ENCODE measurements at places on chromosomes 7 and 10. TPM values are rescaled to one million over a fixed set of nuclear protein-coding genes. Genes with fewer than 3 reads are reported as not detected.
A peak's percentile ranks its signal among the peaks of the same experiment; 100 is the strongest.

DNA sequence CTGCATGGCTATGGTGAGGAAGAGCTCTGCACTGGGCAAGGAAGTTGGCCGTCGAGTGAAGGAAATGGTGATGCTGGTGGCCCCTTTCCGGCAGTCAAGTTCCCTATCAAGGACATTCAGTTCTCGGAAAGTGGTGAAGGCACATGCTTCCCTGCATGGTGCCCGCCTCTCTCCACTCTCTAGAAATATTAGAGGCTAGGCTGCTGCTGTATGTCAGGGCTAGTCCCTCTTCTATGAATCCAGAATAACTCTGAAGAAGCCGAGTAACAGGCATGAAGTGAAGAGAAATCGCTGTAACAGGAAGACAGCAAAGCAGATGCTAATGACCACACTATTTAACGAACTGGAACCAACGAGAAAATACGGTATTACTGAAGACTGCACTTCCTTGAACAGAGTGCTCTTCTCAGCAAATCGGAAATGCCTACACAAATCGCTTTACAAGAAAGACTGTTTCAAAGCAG, 5.4 kb downstream of the IDI1 start:
- no peak for DNase-seq

GRCh38 chr10:21985541-21985940, 18.0 kb downstream of the DNAJC1 start:
- peak; percentile 32 for DNase-seq

DNA sequence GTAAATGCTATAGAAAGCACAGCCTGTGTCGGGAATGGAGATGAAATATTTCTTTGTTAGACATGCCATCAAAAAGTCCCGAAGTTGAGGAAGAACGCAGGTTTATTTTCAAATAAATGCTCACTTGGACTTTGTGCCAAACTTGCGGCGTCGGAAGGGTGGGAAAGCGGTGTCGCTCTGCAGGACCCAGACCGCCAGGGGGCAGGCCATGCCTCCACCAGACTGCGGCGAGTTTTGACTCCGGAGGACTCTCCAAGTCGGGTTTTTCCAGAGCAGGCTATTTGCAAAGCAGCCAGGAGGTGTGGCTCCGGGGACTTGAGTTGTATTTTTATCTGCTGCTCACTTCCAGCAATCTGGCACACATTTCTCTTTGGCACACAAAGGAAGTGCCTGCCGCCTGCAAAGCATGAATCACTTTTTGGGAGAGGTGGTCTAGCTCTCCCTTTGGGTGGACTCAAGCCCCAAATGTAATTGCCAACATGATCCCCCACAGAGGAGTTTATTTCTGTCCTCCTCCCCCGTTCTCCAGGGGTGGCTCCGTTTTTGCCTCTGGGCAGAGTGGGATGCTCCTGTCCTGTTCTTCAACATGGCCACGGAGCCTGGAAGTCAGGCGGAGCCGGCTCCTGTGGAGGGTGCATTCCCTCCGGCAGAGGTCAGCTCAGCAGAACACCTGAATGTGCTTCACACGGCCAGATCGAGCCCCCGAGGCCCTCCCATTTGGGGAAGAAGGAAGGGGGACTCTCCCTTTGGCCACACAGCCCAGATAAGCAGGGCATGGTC, 82.3 kb upstream of the GPR26 start:
- peak; percentile 21 for DNase-seq

- peak; percentile 22 for DNase-seq
Observed at GRCh38 chr7:110762546-110763225, 328.2 kb upstream of the LRRN3 start.

- DNase-seq: no peak
Observed at GRCh38 chr7:109996927-109997326, 1094.0 kb upstream of the LRRN3 start.

DNA sequence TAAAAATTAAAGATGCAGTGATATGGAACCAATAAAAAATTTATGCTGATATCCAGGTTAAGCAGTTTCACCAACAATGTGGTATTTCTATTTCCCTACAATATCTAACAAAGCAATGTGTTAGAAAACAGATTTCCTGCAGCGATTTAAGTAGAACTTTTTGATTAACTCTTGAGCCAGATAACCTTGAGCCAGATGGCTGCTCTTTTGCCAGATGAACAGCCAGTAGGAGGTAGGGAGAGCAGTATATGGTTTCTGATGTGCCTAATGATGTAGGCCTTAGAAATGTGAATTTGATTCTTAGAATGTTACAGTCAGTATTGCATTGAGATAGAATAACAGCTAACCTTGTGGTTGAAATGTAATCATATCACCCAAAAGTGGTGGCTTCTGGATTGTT, 31.1 kb downstream of the STAMBPL1 start:
- DNase-seq: no peak

DNA sequence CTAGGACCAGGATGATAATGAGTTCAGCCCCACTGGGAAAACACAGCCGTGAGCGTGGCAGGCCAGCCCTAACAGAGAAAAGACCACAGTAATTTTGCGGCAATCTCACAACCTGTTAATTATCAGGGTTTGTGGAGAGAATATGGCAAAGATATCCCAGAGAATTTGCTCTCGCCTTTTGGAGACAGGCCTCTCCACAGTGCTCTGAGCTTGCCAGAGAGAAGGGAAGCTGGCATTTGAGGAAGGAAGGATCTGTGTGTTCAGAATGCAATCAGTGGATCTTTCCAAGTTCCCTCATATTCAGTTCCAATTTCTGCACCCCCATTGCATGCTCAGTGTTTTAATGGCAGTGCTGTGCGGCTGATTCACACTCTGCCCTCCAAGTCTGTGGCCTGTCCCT, 60.2 kb downstream of the PLPP4 start:
- DNase-seq: no peak

DNA sequence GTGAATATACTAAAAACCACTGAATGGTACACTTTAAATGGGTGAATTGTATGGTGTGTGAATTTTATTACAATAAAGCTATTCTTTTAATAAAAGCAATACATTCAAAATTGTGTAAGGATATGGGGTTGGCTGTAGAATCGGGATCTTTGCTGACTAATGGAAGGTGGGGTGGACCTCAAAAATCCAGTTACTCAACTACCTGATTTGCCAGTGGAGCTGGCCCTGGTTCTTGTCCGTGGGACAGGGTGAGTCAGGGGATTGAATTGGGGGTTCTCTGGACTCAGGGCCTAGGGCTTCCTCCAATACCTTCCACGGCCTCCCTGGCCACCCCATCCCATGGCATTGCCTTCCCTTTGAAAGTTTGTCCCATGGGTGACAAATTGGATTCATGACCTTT, 13.5 kb upstream of the RABGEF1 start:
- DNase-seq: no peak

DNA sequence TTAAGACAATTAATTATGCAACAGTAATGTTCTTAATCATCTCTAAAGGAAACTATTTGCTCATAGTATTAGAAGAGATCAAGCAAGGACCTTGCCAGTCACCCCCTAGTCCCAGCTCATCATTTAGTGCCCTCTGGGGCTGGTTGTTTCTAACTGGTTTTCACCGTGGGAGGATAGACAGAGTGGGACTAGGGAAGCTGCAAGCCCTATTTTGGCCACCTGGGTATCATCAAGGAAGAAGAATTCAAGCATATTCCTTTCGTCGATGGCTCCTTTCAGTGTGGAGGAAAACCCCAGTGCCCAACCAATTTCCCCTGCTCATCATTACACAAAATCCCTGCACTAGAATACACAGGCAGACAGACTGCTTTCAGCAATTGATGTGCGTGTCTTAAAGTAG, 30.6 kb upstream of the FGFR2 start:
- no peak for DNase-seq

DNA sequence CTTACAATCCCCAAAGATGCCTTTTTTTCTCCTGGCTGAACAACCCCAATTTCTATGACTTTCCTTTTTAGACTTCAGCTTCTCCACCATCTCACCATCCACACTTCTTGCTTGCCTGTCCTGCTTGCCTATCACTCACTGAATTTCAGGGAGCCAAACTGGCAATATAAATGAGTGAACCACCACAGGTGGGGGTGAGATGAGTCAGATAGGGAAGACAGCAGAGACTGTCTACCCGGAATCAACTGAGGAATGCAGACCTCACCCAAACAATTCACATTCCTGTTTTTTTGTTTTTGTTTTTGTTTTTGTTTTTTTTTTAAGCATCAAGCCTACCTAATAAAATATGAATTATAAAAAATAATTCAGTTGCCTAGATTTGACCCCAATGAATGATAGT, 273.8 kb downstream of the NRG3 start:
- no peak for DNase-seq

GRCh38 chr7:19239951-19240350, 94.7 kb upstream of the FERD3L start:
- no peak for DNase-seq

DNA sequence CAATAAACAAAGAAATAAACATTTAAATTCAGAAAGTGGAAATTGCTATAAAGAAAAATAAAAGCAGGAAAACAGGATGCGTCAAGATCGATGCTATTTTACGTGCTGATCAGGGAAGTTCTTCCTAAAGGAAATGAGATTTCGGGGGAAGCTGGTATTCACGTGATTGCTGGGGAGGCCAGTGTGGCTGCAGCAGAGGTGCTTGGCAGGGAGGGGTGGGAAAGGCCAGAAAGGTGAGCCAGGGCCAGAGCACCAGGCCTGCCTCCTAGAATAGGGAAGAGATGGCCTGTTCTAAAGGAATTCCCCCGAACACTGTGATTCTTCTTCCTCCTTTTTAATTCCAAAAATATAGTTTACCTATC, 923 bp upstream of the CREB3L2 start:
- no peak for DNase-seq

GRCh38 chr10:84126785-84127167, 12.5 kb upstream of the GHITM start:
- DNase-seq: no peak

- no peak for DNase-seq
Observed at GRCh38 chr10:13862546-13863233, 275.9 kb downstream of the PRPF18 start.

GRCh38 chr10:44725404-44725803, 185.7 kb upstream of the TMEM72 start:
- peak; percentile 40 for DNase-seq

Gene SCART1
- 2.1 TPM for polyA plus RNA-seq

Gene GSAP
- 1.0 TPM for polyA plus RNA-seq

Gene FOXK1
- 8.8 TPM for polyA plus RNA-seq

Gene C10orf53
- not detected for polyA plus RNA-seq

Gene GSTO2
- polyA plus RNA-seq: 1.1 TPM

Gene ZNRF2
- 0.33 TPM for polyA plus RNA-seq

Gene FAM180A
- polyA plus RNA-seq: 2.0 TPM

Gene EBLN1
- polyA plus RNA-seq: not detected

Gene UNC5B
- polyA plus RNA-seq: 4.2 TPM

Data from IMR-90 (cell line).